ENCODE measurements at places on chromosomes 6 and 20.

DNA sequence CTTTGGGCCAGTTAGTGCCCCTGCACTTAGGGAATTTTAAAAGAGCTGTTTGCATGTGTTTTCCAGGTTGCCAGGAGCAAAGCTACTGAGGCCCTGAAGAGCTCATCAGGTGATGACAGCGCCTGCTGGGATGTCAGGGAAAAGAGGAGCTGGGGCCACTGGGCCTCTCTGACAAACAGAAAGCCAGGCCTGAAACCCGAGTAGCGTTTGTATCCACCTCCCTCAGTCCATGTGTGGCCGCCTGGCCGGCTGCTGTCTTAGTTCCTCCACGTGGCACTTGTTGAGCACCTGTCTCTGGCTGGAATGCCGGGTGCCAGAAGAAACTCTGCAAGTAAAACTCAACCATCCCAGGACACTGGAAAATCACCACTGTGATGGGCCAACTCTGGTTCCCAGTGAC is 601.2 kb downstream of the CDH26 start:
- DNase-seq, result no peak

DNA sequence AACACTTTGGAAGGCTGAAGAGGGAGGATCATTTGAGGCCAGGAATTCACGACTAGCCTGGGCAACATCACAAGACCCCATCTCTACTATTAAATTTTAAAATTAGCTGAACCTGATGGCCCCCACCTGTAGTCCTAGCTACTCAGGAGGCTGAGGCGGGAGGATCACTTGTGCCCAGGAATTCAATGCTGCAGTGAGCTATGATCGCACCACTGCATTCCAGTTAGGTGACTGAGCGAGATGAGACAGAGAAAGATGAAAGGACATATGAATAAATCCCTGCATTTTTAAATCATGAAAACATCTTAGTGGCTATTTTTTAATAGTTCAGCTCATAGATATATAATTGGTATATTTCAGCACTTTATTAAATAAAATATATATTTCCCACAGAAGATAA is 93.8 kb downstream of the GPR63 start:
- no peak for DNase-seq

GRCh38 chr6:36389353-36389752 is 1.9 kb upstream of the ETV7 start:
- DNase-seq, result no peak

DNA sequence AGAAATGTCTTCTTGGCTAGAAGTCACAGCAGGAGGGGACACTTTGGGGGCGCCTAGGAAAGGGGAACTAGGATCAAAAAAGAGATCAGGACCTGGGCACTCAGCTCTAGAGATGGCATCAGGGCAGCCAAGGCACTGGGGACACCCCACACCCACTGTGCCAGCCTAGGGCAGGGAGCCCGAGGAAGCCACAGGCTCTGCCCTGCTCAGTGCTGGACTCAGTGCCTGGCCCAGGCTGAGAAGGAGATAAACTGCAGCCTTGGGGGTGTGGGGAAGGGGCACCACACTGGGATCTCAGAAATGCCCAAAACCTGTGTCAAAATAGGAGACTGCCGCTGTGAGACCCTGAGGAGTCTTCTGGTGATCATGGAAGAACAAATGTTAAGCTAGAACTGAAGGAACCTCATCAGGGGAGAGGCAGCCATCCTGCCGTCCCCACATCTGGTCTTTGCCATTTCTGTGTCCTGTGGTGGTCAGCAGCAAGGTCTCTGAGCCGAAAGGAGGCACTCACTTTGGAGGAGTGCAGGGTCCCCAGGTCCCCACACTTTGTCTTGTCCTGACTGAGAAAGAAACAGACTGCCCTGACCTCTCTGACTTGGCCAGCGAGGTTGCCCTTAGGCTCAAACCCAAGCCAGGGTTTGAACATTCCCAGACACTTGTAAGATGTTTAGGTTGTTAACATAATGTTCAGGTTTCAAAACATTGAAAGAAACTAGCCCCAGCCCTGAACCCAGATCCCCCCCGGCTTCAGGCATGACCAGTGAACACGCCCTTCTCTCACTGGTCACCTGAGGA is 2.3 kb downstream of the ARFRP1 start:
- DNase-seq, result no peak

Measured in fibroblast of skin of right quadriceps (primary cell).